ENCODE measurements at places on chromosomes 16 and 17.

DNA sequence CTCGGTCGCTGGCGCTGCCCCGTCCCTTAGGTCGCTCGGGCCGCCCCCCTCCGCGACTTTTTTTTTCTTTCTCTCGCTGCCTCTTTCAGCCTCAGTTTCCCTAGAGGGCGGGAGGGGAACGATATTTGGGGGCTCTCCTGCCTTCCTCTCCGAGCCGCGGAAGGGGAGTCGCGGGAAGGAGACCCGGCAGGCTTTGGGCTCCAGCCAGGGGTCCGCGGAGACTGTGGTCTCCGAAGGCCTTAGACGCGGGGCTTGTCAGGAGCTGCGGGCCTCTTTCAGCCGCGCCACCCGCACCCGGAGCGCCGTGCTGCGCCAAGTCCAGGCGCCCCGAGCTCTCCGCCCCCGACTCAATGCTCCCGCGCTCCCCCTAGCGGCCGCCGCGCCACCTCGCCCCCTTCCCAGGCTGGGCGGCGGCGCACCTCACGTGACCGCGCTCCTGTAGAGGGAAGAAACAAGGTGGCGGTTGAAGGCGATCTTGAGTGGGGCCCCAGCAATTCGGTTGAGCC is at the start of gene LRRC37B:
LRRC37B (plus strand) TSS at position 427 of the 506 bp plus-strand sequence. CDS start 14,010 bp downstream, outside the sequence.
- DNase-seq = peak; percentile 42

- DNase-seq = no peak
These were observed 197.3 kb downstream of the SOX9 start for GRCh38 chr17:72318131-72318530.

DNA sequence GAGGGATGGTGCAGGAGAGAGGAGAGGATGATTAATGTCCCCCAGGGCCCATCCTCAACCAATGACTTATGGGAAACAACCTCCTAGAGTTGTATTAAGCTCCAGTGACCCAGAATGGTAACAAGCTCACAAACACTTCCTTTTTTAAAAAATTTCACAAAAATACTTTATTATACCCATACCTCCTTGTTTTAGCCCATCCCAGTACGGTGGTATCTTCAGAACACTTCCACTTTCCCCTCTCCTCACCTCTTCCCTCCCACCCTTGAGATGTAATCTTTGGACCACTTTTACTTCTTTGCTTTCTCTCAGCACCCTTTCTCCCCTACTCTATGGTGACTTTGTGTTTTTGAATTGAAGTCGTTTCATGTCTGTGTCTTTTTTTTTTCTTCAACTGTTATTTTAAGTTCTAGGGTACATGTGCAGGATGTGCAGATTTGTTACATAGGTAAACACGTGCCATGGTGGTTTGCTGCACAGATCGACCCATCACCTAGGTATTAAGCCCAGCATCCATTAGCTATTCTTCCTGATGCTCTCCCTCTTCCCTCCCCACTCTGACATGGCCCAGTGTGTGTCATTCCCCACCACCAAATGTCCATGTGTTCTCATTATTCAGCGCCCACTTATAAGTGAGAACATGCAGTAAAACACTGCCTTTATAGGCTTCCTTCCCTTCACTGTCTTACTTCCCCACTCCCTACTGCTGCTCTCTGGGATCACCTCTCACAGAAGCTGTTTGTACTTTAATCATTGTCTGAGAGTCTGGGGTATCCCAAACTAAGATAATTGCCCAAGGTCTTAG is 124.5 kb downstream of the PRKCB start:
- no peak for DNase-seq

GRCh38 chr16:56929639-56930038 is 2.3 kb upstream of the HERPUD1 start:
- DNase-seq = no peak

DNA sequence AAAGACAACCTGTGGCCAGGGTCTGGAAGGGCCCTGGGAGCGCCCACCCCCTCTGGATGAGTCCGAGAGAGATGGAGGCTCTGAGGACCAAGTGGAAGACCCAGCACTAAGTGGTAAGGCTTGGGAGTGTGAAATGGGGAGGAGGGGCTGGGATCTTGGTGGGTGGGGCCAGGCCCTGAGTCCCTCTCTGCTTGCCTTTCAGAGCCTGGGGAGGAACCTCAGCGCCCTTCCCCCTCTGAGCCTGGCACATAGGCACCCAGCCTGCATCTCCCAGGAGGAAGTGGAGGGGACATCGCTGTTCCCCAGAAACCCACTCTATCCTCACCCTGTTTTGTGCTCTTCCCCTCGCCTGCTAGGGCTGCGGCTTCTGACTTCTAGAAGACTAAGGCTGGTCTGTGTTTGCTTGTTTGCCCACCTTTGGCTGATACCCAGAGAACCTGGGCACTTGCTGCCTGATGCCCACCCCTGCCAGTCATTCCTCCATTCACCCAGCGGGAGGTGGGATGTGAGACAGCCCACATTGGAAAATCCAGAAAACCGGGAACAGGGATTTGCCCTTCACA is 1.2 kb upstream of the STARD3 start:
- DNase-seq = no peak

- no peak for DNase-seq
These were observed 2.4 kb downstream of the NDE1 start for GRCh38 chr16:15652293-15653001.

DNA sequence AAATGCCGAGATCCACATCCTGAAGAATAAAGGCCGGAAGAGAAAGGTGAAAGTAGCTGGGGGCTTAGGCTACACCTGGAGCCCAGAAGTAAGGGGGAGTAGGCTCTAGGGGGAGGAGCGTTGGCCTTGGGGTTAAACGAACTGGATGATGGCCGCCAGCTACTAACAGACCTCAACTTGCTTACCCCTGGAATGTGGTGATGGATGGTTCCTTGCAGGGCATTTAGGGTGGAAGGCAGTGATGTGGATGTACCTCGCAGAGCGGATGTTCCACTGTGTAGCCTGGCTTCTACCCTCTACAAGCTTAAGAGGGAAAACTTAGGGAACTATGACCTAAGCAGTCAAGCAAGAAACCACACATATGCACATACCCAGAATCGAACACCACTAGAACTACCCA is 2.3 kb upstream of the MAZ start:
- DNase-seq = no peak

- DNase-seq = no peak
These were observed 668 bp downstream of the ATPAF2 start for GRCh38 chr17:18038149-18038850.

GRCh38 chr17:44053125-44053872 is 13.2 kb downstream of the LSM12 start:
- no peak for DNase-seq

DNA sequence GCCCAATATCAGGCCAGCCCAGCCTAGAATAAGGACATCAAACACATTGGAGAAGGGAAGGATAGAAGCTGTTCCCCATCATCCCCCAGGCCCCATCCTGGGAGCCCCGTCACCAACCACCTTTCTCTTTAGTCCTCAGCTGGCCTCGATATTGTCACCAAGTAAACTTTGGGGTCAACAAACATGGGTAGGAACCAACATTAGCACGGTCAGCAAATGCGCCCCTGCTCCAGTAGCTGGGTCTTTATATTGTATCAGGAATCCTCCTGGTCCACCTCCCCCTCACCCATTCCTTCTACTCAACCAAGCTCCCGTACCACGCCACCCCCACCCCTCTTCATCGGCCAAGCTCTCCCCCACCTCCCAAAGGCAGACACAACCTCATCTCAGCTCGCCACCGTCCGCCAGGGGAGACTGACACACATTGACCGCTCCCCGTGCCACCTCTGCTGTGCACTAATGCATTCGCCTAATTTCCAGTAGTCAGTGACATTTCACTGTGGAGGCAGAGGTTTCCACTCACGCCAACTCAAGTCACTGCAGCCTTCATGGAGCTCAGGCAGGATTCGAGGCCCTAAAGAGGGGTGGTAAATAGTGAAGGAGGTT is 20.7 kb upstream of the CBX2 start:
- no peak for DNase-seq

DNA sequence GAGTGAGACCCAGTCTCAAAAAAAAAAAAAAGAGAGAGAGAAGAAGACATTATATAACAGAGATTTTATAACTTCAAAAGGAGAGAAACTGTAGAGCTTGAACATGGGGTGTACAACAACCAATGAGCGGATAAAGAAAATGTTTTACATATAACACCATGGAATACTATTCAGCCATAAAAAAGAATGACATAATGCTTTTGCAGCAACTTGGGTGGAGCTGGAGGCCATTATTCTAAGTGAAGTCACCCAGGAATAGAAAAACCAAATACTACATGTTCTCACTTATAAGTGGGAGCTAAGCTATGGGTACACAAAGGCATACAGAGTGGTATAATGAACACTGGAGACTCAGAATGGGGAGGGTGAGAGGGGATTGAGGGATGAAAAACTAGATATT is 61.1 kb downstream of the CHD9NB start:
- no peak for DNase-seq

DNA sequence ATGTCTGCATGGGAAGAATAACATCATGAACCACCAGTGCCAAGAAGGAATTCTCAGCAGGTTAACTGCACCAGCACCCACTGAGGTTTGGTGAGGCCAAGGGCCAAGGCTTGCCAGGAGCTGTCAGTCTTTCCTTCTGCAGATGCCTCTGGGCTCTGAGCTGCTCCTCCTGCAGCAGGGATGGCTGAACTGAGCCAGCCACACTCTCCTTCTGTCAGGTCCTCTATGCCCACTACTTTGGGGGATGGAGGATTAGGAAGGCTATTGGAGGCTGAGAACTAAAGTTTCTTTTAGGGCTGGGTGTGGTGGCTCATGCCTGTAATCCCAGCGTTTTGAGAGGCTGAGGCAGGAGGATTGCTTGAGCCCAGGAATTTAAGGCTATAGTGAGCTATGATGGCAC is 71.6 kb downstream of the PLXDC1 start:
- DNase-seq = no peak

DNA sequence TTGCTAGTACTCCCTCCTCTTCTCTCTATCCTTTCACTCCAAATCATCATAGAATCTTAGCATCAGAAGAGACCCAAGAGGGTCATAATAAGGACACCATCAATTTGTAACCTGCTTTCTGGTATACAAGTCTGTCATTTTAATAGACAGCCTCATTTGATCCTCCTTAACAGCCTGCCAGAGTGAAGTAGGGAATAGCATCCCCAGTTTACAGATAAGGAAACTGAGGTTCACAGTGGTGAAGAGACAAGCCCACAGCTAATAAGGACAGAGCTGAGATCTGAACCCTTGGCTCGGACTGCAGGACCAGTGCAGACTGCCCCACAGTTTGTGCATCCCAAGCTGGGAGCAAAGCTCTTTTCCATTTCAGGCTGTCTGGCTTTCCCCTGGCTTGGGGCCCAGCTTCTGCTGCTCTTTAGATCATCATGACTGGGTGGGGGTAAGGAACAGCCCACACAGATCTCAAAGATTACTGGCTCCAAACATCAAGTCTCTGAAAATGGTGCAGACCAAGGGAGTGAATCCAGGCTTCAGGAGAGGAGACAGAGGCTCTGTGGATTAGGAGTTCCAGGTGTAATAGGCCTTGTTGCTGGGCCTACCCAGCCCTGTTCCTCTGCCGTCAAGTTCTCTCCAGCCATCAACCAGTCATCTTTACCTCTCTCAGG is 10.3 kb upstream of the IGFBP4 start:
- DNase-seq = no peak

DNA sequence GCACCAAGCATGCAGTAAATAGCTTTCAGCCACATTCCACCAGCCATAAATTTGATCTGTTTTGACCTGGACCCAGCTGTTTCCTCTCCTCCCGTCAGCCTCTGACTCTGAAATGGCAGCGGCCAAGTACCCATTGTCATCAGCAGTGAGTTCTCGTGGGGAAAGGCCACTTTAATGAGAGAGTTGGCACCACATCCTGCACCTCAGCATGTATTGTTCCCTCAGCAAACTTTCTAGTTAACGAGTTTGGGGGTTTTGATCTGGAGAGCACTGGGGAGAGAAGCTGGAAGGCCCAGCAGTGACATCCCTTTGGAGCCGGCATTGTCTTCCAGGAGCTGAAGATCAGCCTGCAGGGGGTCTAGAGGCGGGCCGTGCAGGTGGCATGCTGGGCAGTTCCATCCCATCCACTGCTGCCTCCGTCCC is 84.9 kb downstream of the RPA1 start:
- DNase-seq = no peak

GRCh38 chr16:49567950-49568349 is 194.3 kb downstream of the C16orf78 start:
- DNase-seq = no peak

- peak; percentile 24 for DNase-seq
These were observed 27.6 kb downstream of the CCDC40 start for GRCh38 chr17:80063830-80064585.

DNA sequence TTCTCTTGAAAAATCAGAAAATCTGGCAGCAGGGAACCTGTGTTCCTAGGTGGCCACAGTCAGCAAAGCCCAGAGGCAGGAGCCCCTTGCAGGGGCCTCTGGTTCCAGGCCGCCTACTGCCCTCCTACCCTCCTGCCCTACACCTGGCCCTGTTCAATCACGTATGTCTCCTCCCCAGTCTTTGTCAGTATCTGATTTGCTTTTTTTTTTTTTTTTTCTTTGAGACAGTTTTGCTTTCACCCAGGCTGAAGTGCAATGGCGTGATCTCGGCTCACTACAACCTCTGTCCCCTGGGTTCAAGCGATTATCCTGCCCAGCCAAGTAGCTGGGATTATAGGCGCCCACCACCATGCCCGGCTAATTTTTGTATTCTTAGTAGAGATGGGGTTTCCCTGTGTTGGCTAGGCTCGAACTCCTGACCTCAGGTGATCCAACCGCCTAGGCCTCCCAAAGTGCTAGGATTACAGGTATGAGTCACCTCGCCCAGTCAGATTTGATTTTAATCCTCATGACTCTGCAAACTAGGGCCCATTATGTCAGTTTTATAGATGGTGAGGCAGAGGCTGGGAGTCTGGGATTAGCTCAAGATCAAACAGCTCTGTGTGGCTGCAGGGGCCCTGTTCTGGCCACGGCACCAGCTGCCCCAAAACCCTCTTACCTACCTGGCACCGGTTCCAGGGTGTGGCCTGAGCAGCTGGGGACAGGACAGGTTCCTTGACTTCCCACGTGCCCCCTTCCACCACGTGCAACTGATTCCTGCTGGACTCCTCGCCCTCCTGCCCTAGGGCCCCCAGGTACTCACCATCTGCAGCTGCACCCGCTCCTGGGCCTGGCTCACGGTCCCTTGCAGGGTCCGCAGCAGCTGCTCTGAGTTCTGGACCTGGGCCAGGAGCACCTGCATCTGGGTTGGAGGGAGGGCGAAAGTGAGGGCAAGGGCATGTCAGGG is 14.7 kb downstream of the RABEP2 start:
- DNase-seq = peak; percentile 44

DNA sequence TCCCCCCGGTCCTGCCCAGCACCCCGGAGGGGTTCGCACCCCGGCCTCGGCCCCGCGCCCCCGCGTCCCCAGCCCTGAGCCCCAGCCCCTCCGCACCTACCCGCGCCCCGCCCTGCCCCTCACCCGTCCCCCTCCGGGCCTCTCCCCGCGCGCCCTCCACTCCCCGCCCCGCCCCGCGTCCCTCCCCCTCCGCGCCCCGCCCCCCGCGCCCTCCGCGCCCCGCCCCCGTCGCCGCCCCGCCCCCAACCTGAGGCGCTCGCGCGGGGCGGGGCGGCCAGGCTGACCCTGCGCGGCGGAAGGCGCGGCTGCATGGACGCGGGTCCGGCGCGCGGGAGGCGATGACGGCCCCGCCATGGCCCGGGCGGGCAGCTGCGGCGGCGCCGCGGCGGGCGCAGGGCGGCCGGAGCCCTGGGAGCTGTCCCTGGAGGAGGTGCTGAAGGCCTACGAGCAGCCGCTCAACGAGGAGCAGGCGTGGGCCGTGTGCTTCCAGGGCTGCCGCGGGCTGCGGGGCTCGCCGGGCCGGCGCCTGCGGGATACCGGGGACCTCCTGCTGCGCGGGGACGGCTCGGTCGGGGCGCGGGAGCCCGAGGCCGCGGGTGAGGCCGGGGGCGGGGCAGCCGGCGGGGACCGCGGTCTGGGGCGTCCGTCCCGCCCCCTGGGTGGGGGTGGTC is at the start of gene SPIRE2:
SPIRE2 (plus strand) TSS at position 277 of the 671 bp plus-strand sequence; CDS start at position 353, 76 bp downstream.
- no peak for DNase-seq

All from HCT116 (cell line).